ENCODE measurements at places on chromosomes 3 and 15.
A peak's percentile ranks its signal among the peaks of the same experiment; 100 is the strongest.

DNA sequence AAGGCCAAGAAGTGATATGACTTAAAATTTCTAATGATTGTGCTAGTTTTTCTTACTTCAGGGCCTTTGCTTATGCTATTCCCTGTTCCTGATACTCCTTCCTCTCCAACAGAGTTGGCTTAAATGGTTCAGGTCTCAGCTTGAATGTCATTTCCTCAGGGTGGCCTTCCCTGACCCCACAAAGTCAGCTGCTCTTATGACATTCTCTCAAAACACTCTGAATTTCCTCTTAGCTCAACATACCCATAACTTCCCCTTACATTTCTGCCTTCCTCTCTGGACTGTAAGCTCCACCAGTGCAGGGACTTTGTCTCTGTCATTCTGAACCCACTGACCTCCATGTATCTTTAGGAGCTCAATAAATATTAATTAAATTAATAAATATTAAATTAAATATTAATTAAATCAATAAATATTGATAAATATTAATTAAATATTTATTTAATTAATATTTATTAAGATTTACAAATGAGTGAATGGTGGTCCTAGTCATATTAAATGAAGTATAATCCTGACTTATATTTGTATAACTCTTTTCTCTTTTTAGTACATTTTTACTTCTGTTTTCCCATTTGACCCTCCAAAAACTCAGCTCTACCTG lies 17.9 kb upstream of the TMCC1 start:
- DNase-seq = no peak

- no peak for DNase-seq
Measured at GRCh38 chr15:65553691-65554090, 23.4 kb downstream of the HACD3 start.

DNA sequence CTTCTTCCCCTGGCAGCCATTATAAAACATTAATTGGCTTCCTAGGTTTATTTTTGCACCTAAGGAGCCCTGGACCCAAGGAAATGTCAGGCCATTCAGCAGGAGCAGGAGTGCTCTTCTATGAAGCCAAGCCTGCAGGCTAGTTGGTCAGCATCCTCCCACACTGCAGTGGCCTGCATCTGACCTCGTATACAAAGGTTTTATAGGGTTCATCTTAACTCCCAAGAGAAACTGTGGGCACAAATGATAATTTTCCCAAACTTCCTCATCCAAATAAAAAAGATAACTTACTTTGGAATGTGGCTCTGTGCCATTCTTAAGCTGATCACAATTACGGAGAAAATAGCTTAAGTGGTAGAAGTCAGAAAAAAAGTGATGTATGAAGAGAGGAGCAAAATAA lies 19.4 kb downstream of the PLSCR1 start:
- DNase-seq = no peak

- DNase-seq = no peak
Measured at GRCh38 chr3:67866571-67866970, 212.2 kb upstream of the SUCLG2 start.

DNA sequence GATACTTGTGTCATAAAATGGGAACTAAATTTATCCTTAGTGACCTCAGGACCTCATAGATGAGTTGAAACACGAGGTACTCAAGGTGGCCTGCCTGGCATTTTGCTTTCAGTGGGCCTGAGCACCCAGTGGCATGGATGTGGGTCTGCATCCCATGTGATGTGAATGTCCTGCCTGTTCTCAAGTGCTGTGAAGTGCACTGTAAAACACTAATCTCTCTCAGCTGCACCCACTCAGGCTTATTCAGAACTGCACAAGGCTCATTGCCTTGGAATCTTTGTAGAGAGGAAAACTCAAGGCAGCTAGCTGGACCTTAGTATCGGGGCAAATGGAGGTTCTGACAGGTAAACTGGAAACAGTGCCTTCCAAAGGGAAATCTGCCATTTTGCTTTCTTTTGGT lies 767.0 kb downstream of the TUSC7 start:
- no peak for DNase-seq

DNA sequence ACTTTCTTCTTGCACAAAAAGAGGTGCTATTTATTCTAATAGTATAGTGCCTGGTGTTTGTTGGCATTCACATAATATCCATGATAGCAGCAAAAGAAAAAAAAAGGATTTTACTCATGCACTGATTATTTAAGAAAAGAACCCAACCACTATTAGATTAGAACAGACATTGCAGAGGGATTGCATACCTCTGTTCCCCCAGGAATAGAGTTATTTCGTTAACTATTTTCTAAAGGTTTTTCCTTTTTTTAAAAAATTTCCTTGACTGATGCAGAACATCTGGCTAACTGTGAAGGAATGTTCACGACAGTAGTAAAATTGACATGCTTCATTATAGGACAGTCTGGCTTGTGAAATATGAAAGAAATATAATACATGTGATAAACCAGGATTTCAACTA lies 136.6 kb upstream of the PTX3 start:
- DNase-seq = no peak

GRCh38 chr3:13495351-13495813 lies 15.3 kb downstream of the HDAC11 start:
- DNase-seq = no peak

GRCh38 chr3:15055019-15055557 lies 10.0 kb downstream of the MRPS25 start:
- peak; percentile 42 for DNase-seq

- DNase-seq = no peak
Measured at GRCh38 chr15:80991421-80991820, 1.8 kb upstream of the MESD start.

GRCh38 chr3:169041677-169042171 lies 621.8 kb downstream of the MECOM start:
- DNase-seq = no peak

DNA sequence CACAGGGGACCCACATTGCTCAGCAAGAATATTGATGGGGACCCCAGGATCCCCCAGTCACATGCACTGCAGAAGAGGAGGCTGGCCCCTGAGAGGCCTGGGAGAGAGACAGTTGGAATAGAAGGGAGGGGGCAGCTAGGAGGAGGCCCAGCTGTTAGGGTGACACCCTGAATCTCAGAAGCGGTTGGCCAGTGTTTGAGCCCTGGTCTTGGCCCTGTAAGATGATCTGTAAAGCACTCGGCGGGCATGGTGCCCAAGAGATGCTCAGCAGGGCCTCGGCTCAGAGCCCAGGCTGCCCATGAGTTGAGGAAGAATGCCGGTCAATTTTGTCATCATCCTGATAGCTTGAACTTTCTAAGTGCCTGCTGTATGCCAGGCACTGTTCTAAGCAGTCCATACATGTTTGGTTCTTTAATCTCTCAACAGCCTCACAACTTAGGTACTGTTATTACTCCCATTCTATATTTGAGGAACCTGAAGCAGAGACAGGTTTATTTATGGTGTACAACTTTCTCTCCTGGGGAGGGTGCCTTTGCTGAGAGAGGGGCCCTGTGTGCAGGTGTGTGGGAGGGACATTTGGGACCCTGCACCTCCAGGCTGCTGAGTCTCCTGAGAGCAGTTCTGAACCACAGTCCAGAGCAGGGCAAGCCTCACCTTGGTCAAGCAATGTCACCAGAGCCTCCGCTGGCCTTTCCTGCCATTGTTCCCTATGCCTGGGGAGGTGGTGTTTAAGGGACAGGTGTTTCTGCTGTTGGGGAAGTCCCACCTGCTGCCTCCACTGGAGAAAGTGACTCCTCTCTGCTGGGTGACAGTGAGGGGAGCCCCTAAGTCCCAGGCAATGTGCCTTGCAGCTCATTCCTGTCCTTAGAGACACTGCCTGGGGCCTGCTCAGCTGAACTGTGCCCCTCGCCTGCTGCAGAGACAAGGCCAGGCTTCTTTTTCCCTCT lies 26.0 kb downstream of the SLC6A6 start:
- DNase-seq = no peak
